ENCODE measurements at places on chromosomes 4 and X.

GRCh38 chr4:82282875-82283274 is 90.9 kb downstream of the HNRNPD start:
- no peak for DNase-seq

- no peak for DNase-seq
These were observed 62.3 kb upstream of the ADRA2C start for GRCh38 chr4:3703677-3704521.

DNA sequence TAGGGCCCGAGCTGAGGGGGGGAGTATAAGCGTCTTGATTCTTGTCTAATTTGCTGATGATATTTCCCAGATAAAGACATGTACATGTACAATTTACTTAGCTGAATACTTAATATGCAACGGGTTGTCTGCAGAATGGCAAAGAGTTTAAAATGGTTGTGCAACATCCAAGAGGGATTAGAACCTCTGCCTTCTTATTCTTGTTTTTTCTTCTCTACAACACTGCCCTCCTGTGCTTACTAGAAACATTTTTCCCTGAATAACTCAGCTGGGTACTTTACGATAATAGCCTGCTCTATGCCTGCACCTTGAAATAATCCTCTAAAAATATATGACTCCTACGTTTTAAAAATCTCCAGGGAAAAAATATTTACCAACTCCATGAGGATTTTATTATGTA is 41.8 kb downstream of the INTS12 start:
- no peak for DNase-seq

GRCh38 chr4:89665662-89666061 is 171.3 kb downstream of the SNCA start:
- no peak for DNase-seq

GRCh38 chrX:25296850-25297249 is 281.1 kb upstream of the ARX start:
- DNase-seq, result no peak

- DNase-seq, result no peak
These were observed 49.9 kb upstream of the SLC4A4 start for GRCh38 chr4:71288875-71289274.

- DNase-seq, result no peak
These were observed 88.3 kb downstream of the EVC2 start for GRCh38 chr4:5619913-5620625.

GRCh38 chrX:21662761-21663160 is 4.6 kb upstream of the KLHL34 start:
- DNase-seq, result no peak

GRCh38 chr4:125331116-125331515 is 16.4 kb downstream of the FAT4 start:
- no peak for DNase-seq

GRCh38 chrX:38516196-38516774 is 45.1 kb upstream of the TSPAN7 start:
- no peak for DNase-seq

DNA sequence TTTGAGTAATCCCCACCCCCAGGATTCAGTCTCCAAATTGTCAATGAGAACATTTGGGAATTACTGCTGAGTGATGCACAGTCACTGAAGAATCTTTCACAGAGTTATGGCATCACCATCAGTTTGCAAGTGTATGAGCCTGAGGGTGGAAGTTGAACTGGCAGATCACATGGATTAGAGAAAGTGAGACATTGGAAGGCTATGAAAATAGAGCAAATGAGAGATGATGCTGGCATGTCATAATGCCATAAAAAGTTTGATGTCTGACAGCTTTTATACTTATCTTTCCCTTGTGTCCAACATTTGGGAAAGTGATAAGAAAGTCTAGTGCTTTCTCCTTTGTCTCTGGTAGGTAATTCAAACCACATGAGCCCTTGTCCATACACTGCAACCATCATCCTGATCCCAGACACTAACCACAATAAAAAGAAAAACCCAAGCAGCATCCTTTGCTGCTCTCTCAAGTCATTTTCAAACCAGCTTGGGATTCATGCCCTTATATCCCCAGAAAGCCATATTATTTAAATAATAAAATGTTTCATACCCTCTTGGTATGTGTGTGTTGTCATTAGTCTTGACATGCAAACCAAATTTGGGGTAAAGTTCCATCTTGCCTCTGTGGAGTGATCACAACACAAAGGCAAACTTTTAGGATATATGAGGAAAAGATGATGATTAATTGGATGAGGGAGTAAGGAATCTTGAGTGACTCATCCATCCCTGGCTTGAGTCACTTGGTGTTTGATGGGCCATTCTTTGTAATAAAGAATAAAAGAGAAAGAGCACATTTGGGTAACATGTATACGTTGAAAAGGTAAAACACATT is 438.9 kb downstream of the GRXCR1 start:
- DNase-seq, result no peak

GRCh38 chr4:174173360-174173759 is 110.1 kb downstream of the FBXO8 start:
- DNase-seq, result no peak

GRCh38 chr4:176622251-176622948 is 170.3 kb downstream of the VEGFC start:
- no peak for DNase-seq

DNA sequence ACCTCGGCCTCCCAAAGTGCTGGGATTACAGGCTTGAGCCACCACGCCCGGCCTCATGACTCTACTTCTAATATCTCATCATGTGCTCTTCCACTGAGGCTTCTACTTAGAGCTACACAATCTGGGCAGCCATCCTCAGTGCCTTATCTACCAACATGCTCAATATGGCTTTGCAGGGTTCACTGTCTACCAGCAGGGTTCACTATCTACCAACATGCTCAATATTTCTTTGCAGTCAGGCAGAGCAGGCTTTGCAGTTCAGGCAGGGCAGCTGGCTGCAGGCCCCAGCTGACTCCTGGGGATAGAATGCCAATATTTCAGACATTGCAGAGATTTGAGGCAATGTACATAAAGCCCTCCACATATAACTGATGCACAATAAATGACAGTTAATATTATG is 47.5 kb downstream of the PKD2 start:
- no peak for DNase-seq

DNA sequence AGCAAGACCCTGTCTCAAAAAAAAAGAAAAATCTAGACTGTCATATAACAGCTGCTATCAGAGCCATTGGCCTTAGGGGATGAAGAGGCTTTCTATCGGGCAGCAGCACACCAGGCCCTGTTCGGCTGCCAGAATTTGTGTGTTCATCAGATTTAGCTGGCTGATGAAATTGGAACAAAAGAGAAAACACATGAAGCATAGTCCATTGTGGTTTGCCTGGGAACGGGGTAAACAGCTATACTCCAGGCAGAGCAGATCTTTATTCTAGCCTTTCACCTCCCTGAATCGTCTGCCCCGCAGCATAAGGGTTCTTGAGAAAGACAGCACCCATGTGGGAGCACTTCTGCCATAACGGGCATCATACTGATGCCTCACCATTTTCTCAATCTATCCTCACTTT is 11.6 kb downstream of the TKTL1 start:
- no peak for DNase-seq

GRCh38 chr4:36065274-36065871 is 178.9 kb downstream of the ARAP2 start:
- no peak for DNase-seq

- DNase-seq, result no peak
These were observed 154.2 kb downstream of the TEX11 start for GRCh38 chrX:70754169-70754848.

DNA sequence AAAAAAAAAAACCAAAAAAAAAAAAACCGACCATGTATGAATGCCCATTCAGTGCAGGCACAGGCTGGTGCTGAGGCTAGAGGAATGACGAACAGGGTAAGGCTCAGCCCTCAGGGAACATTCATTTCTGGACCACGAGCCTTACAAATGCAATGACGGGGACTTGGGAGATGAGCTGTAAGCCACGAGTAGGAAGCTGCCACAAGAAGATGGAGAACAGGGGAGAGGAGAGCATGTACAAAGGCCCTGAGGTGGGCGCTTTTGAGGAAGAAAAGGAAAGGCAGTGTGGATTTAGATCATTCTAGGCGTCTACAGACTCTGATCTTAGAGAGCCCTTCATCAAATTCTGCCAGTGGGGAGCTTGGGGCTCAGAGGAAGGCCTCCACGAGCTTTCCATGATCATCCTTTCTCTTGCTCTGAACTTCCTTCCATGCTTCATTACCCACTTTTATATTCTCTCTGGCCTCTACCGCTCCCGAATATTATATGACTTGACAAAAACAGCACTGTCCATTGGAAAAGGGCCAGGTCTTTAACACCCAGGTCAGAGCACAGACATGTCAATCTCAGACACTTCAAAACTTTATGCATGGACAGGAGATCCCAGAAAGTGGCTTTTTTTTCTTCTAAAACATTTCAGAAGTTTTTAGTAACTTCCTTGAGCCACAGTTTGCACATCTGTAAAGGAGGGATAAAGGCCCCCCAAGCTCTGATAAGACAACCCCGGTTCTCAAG is 3.3 kb upstream of the ZNF518B start:
- no peak for DNase-seq

DNA sequence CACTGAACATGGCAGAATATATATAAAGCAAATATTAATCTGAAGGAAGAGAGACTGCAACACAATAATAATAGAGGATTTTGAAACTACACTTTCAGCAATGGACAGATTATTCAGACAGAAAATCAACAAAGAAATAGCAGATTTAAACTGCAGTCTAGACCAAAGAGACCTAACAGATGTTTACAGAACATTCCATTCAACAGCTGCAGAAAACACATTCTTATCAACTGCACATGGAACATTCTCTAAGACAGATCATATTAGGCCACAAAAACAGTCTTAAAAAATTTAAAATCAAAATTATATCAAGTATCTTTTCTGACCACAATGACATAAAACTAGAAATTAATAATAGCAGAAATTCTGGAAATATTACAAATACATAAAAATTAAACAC is 27.1 kb downstream of the CENPE start:
- no peak for DNase-seq

DNA sequence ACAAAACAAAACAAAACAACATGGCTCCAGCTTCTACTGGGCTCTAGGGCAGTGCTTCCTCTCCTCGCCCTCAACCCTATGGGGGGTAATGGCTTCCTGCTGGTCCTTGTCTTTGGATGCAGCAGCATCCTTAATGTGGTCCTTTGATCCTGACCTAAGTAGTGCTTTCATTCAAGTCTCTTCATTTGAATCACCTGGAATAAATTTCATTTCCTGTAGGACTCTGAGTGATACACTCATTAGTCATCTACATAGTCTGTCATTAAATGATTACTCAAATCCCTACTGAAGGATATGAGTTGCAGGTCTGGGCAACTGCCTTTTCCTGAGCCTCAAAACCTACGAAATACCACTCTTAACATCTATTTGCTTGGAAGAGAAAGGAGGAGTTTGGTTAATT is 54.5 kb downstream of the RHOH start:
- no peak for DNase-seq

- no peak for DNase-seq
These were observed 109.6 kb upstream of the GIMD1 start for GRCh38 chr4:106478152-106478551.

DNA sequence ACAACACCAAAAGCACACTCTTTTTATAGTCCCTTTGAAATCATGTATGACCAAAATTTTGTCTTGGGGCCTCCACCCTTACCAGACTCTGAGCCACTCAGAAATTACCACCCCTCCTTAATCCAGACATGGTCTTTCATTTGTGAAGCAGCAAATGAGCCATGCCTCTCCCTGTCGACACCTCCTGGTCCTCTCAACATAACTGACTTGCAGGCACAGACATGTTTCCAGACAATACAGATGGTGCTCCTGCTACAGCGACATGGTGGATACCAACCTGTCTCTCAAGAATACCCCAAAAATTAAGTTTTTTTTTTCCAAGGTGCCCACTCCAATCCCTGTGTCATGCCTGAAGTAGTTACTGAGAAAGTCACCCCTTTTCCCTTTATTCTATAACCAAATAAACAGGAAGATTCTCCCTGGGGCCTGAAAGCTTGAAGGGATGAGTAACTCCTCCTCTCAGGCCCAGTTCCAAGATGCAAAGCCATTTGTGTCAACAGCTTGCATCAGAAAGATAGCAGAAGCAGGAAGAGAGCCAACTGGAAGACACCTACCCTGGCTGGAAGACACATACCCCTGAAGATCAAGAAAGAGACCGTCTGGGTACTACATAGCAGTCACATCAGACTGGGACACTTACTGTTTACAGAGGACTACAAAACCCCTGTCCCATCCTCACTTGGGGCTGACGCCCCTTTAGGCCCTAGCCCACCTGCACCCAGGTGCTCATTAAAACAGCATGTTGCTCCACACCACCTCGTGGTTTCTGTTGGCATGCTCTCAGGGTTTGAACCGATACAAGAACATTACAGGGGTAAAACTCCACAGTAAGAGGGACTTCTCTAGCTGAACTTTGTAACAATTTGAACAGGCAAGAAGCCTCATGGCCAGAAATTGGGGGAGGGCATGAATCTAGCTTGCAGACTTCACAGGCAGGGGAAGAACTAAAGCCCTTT is 5.5 kb upstream of the UGT2B17 start:
- no peak for DNase-seq

- DNase-seq, result no peak
These were observed 227.4 kb downstream of the SLC7A11 start for GRCh38 chr4:138014590-138015288.

GRCh38 chr4:101200561-101200960 is 146.8 kb downstream of the PPP3CA start:
- DNase-seq, result no peak

DNA sequence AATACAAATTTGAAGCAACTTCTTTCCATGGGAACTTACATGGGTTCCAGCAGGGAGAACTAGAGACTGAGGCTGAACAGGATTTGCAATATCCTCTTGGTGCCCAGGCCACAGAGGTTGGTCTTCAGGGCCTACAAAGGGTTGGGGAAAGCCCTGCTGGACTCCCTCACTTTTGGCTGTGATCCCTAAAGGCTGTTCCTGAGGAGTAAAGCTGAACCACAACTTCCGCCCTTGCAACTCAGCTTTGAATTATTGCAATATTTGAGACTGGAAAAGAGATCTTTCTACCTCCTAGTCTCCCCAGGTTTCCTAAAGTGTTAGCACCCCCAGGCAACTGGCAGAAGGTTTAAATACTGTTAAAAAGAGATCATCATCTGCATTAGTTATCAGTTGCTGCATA is 26.9 kb downstream of the DCHS2 start:
- DNase-seq, result no peak

GRCh38 chr4:166838975-166839614 is 395.2 kb downstream of the SPOCK3 start:
- DNase-seq, result no peak

DNA sequence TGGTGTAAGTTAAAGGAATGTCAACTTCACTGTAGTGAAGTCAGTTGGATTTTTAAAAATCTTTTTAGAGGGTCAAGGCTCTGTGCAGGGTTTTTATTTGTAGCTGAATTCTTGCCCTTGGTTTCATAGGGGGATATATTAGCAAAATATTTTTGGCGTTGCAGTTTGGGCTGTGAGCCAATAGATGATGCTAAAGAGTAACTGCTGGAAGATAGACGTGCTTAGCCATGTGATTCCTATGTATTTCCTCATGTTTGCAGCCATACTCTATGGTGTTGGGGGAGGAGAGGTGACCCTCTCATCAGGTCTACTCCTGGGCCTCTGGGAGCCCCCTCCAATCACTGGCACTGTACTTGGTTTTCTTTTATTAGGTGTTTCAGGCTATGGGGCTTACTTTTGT is 246.7 kb upstream of the ARHGAP24 start:
- no peak for DNase-seq
